Fibroblast of the aortic adventitia (primary cell): ENCODE measurements at places on chromosomes 7 and 10. TPM values are rescaled to one million over a fixed set of nuclear protein-coding genes. Genes with fewer than 3 reads are reported as not detected.

NDUFA5 gene
- total RNA-seq, result 35.8 and 47.8 TPM in 2 replicates

BAMBI gene
- 1.4 and 12.8 TPM in 2 replicates for total RNA-seq

CPEB3 gene
- 0.99 and 1.7 TPM in 2 replicates for total RNA-seq

ENTPD7 gene
- total RNA-seq, result 10.1 and 11.4 TPM in 2 replicates

ZNF12 gene
- total RNA-seq, result 16.9 and 36.9 TPM in 2 replicates

HACD1 gene
- 7.0 and 18.4 TPM in 2 replicates for total RNA-seq

MSRB2 gene
- 7.3 and 12.0 TPM in 2 replicates for total RNA-seq

PRPS1L1 gene
- not detected in 2 replicates for total RNA-seq
